Sigmoid colon (tissue), 7 donors: ENCODE measurements at places on chromosomes 7 and 10. TPM values are rescaled to one million over a fixed set of nuclear protein-coding genes. Genes with fewer than 3 reads are reported as not detected.

UTF1 gene
- total RNA-seq, result not detected

GOLGA7B gene
- 0.71 TPM for total RNA-seq

DNA sequence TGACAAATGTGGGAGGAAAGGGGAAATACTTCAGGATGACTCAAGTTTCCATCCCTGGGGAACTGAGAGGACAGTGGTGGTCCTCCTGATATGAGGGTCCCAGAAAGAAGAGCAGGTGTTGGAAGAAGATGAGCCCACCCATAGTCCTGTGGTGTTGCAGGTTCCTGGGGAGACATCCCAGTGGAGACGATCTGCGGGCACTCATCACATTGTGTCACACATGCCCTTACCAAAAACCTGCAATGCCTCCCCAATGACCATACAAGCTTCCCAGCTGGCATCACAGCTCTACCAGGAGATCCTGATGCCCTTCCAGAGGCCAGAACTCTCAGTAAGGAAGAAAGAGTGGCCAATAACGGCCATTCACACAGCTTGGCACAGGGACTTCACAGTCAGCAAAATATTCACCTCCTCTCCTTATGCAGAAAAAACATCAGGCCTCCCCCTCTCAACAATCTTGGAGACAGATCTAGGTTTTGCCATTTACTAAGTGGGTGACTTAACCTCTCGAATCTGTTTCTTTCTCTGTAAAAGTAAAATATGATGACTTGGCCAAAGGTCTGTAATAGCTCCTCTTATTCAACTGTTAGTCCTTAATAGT is 9.0 kb downstream of the PUS7 start:
- no peak for DNase-seq

DNA sequence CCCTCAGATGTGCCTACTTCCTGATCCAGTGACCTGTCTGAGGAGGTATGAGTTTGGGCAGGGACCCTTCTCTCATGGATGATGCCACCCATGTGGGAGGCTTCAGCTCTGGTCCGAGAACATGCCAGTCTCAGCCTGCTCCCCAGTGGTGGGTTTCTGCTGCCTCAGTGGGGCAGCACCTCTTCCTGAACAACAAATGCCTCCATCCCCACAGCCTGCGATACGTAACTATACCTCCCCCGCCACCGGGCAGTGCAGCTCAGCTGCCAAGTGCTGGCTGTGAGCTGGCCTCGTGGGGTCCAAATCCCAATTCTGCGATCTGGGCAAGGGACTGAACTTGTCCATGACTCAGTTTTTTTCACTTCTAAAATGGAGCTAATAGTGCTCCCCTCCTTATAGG is 3.1 kb downstream of the GDF10 start:
- no peak for DNase-seq

GRCh38 chr7:92557808-92558362 is 29.3 kb downstream of the RBM48 start:
- DNase-seq, result no peak

ANK3 gene
- 76.3 TPM for total RNA-seq

GRCh38 chr10:48684792-48685623 is at the start of gene WDFY4:
WDFY4 (plus strand) TSS chr10:48684873; CDS start chr10:48709733, 24,860 bp downstream.
- DNase-seq, result no peak

EZH2 gene
- 0.71 TPM for total RNA-seq

GSTO2 gene
- total RNA-seq, result 2.1 TPM

AKAP9 gene
- total RNA-seq, result 58.6 TPM

ARHGAP22 gene
- total RNA-seq, result 1.3 TPM

DNA sequence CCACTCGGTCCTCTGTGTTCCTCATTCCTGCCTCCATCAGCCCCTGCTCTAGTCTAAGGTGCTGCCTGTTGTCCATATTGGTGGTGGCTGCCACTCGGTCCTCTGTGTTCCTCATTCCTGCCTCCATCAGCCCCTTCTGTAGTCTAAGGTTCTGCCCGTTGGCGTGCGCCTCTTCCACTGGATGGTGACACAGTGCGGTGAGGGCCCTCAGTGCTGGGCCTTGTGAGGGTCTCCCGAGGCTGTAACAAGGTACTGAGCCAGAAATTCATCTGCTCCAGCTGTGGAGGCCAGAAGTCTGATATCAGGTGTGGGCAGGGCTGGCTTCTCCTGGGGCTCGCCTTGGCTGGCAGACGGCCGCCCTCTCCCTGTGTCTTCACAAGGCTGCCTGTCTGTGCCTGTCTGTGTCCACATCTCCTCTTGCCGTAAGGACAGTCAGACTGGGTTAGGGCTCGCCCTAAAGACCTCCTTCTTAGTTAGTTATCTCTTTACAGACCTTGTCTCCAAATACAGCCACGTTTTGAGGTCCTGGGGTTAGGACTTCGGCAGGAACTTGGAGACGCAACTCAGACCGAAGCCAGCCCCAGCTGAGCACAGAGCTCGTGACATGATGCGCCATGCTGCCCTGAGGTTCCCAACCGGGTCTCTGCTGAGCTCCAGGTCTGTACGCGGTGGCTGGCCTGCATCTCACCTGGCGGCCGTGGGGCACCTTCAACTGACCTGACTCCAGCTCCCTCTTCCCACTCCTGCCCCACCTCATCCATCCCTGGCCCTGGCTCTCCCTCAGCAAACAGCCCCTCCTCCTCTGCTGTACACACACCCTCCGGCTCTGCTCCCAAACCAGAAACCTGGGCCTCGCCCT is 181.4 kb upstream of the SHH start:
- no peak for DNase-seq

GRCh38 chr10:57963546-57963945 is 304.1 kb downstream of the IPMK start:
- DNase-seq, result no peak

GRCh38 chr7:128164955-128165670 is 76.0 kb upstream of the LEP start:
- DNase-seq, result no peak

DNA sequence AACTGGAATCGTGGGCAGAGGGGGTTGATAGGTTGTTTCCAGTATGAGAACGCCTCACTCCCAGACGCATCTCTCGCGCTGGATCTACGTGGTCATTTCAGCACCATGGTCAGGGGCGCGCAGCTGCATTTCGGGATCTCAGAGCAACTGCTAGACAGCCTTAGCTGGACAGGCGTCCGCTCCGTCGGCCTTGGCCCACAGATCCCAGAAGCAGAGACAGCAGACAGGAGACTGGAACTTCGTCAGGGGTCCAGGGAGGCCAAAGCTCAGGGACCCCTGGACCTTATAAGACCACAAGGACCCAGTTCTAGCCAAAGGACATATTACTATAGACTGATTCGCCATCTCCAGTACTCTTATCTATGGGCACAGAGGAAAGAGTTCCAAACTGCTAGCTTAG is 5.3 kb downstream of the NEUROG3 start:
- no peak for DNase-seq

DNA sequence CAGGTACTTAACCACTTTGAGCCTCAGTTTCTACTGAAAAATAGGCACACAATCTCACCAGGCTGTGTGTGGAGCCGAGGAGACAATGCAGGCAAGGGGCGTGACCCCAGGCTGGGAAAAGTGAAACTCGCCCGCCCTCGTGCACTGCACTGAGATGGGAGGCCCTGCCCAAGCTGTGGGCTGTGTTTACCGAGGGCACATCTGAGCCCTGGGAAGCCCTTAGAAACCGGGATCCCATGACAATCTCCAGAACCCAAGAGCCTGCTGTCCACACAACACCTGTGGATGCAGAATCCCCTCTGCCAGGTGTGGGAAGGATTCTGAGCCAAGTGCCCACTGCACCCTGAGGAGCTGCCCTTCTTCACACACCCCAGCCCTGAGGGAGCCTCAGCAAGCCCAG is 198.3 kb downstream of the GRID1 start:
- peak; percentile 38 for DNase-seq

DNA sequence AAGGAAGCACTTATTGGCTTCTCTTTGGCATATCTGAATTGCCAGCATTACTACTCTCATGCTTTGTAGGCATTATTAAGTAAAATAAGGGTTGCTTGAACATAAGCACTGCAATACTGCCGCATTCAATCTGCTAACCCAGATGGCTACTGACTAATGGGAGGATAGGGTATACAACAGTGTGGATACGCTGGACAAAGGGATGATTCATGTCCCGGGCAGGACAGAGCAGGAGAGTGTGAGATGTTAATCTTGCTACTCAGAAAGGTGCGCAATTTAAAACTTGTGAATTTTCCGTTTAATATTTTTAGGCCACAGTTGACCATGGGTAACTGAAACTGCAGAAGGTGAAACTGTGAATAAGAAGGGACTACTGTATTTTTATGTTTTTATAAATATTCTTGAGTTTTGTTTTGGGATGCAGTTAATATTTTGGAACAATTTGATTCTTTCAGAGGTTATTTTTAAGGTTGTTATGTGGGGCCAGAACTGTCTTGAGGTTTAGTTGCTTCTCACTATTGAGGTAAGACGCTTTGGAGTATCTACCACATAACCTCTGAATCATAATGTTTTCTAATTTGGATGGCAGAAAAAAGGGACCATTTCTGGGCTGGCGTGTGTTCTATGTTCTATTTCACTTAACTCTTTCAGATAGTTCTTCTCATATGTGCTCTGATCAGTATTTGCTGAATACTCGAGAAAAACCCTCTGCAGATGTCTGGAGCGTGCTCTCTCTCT is 75.7 kb upstream of the SYPL1 start:
- DNase-seq, result no peak

ELMO1 gene
- 33.9 TPM for total RNA-seq

GRCh38 chr7:69772718-69773436 is 174.6 kb downstream of the AUTS2 start:
- DNase-seq, result peak; percentile 67

GRCh38 chr7:11458736-11459483 is 373.1 kb downstream of the THSD7A start:
- DNase-seq, result no peak

DNA sequence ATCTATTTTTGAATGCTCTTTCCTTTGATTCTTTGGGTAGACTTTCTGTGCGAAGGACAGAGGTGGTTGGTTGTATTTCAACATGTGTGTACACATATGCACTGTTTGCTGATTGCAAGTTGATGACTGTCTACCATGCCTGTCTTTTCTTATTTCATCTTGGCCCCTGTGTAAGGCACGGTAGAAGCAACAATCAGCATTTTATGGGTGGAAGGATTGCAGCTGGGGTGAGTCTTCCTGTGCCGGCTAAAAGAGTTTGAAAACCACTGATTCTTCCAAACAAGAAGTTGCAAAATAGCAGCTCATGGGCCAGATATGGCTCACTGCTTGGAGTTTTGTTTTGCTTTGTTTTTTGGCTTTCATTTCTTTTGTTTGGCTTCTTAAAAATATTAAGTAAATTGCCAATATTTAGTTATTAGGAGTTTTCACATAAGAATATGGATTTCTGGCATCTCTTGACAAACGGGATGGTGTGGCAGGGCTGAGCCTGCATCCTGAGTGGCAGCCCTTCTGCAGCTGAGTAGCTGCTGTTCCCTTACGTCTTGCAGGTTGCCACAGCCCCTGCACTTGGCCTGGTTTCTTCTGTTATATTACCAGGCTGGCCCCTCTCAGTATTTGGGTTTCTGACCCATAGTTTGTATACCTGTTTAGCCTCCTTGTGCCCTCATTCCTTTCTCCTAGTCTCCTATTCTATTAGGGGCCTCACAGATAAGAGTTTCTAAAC is 7.2 kb downstream of the ZNF862 start:
- peak; percentile 55 for DNase-seq

GRCh38 chr7:130758429-130759056 is 24.5 kb upstream of the KLF14 start:
- DNase-seq, result no peak

DNA sequence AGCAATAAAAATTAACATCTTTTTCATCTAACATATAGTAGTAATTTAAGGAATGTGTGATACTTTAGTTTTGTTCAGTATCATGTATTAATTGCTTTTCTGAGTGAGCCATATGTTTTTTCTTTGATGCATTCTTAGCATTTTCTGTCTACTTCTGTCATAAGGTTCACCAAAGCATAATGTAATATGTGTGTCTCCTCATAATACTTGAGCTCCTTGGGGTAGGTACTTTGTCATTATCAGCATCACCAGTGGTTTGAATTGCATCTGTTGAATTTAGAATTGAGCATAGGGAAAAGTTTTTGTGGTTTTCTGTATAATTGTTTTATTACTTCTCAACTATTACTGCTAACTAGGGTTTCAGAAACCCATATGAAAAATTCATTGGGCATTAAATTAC is 26.5 kb downstream of the VPS50 start:
- DNase-seq, result no peak

- no peak for DNase-seq
Observed at GRCh38 chr7:47573758-47574481, 8.0 kb downstream of the TNS3 start.
